EH (cell line): ENCODE measurements at places on chromosomes 4 and X.

DNA sequence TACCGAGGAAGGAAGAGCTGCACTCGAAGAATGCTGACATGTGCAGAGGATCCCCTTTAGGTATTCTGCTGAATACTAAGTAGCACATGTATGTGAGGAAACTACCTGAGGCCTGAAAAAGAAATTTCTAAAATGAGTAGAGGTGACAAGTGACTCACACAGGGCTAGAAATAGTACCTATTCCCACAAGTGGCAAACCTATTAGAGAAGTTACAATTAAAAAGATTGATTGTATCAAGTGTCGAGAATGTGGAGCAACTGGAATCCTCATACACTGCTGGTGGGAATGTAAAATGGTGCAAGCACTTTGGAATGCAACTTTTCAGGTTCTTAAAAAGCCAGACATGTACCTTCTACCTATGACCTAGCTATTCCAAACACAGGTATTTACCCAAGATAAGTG, 47.4 kb downstream of the CCSER1 start:
- DNase-seq = no peak

GRCh38 chr4:72205831-72206230, 174.0 kb downstream of the NPFFR2 start:
- DNase-seq = no peak

GRCh38 chr4:168717847-168718246, 221.0 kb downstream of the PALLD start:
- no peak for DNase-seq

DNA sequence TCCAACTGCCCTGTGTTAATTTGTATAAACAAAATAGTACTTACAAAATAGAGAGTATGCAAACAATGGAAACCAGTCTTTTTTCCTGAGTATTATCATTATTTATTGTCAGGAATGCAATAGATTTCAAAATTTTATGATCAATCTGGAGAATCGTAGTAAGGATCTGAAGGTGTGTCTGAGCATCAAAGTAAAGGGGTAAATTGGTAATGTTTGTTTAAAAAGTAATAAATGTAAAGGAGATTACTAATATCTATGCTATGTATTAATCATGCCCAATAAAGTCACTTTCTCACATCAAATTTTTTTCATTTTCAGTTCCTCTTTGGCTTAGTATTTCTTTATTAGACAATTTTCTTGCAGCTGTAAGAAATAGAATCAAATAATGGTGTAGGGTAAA, 1507.1 kb upstream of the PCDH7 start:
- DNase-seq = no peak

GRCh38 chrX:40300286-40300890, 202.6 kb upstream of the BCOR start:
- DNase-seq = no peak

DNA sequence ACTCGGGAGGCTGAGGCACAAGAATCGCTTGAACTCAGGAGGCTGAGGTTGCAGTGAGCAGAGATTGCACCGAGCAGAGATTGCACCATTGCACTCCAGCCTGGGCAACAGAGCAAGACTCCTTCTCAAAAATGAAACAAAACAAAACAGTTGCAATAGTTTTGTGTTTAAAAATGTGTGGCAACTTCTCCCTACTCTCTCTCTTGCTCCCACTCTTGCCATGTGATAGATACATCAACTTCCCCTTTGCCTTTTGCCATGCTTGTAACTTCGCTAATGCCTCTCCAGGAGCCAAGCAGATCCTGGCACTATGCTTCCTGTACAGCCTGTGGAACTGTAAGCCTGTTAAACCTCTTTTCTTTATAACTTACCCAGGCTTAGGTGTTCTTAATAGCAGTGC, 52.5 kb upstream of the INTU start:
- no peak for DNase-seq

GRCh38 chr4:26044524-26044923, 130.5 kb downstream of the SMIM20 start:
- no peak for DNase-seq

DNA sequence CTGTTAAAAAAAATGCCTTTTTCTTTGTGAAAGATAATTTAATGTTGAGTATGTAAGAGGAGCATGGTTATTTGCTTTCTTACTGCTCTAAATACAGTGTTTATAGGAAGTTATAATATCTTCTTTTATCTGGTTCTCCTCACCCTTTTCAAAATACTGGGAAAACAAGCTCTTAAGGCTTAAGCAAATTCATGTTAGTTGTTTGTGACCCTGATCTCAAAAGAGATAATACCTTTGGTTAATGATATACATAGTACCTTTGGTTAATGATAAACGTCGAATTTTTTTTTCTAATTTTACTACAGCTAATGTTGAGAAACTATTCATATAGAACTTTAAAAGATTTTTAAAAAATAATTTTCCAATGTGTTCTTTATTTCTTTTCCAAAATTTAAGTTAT, 180.1 kb downstream of the RAPGEF2 start:
- DNase-seq = no peak

- no peak for DNase-seq
These were observed 219.9 kb upstream of the PACRGL start for GRCh38 chr4:20480165-20480947.

DNA sequence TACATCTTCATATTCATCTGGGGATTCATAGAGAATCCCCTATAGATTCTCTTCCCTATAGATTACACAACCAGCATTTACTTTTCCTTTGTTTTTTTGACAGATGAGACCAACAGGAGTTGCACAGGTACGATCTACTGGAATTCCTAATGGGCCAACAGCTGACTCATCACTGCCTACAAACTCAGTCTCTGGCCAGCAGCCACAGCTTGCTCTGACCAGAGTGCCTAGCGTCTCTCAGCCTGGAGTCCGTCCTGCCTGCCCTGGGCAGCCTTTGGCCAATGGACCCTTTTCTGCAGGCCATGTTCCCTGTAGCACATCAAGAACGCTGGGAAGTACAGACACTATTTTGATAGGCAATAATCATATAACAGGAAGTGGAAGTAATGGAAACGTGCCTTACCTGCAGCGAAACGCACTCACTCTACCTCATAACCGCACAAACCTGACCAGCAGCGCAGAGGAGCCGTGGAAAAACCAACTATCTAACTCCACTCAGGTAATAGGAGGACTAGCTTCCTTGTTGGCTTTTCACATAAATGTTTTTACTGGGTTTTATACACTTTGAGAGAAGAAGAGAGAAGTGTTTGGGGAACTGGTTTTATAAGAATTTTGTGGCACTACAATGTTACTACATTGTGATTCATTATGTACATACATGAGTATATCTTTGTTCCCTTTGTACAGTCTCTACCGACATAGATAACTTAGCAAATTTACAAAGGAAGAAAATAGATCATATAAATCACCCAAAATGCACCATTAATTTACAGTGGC, 137.2 kb downstream of the DIPK2B start:
- DNase-seq = no peak

DNA sequence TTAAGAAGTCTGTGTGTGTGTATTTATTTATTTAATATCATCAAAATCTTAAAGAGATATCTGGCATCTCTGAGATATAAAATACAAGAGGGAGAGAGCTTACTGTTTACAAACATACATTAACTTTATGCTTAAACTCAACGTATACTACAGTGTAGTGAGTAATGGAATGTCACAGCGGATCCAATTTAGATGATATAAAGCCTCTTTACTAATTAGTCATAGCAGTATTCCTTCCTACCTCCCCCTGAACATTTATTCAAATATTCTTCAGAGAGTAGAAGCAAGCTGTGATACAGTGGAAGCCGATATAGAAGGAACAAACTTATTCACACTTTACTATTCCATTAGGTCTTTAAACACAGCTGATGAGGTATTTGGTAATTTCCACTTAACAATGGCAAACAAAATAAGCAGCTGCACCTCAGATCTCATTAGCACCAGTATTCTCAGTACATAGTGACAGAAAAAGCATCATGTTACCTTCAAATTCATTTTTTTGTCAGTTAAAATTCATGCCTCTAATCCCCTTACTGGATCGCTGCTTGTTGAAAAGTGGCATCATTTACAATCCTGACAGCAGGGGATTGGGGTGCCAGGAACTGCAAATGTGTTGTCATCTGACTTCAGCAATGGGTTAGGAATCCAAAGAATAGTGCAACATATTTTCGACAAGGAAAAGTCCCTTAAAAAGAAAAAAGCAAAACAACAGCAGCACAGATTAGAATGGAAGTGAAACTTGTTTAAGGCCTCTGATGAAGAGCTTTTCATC, 658.7 kb upstream of the EPHA5 start:
- DNase-seq = peak; percentile 21

- DNase-seq = no peak
These were observed 448.0 kb downstream of the NKX6-1 start for GRCh38 chr4:84051089-84051488.

- DNase-seq = no peak
These were observed 7.0 kb downstream of the APBB2 start for GRCh38 chr4:41207291-41207831.

GRCh38 chr4:138177278-138177968, 64.7 kb downstream of the SLC7A11 start:
- DNase-seq = no peak

DNA sequence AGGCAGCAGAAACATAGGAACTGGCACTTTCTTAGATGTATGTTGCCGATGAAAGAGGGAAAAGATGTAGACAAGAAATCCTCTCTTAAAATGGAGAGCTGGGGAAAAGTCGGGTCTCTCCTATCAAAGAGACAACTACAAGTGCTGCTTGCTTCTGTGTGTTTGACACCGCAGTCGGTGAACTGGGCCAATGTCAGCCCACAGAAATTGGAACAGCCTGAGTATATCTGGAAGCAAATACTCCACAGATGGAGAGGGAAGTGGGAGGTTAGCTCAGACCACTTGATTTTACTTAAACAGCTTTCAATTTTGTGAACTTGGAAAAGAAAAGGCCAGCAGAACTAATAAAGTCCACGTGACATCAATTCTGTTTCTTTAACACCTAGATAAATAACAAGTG, 230.9 kb upstream of the FAT1 start:
- no peak for DNase-seq

GRCh38 chrX:109843963-109844751, 111.1 kb upstream of the ACSL4 start:
- peak; percentile 13 for DNase-seq

DNA sequence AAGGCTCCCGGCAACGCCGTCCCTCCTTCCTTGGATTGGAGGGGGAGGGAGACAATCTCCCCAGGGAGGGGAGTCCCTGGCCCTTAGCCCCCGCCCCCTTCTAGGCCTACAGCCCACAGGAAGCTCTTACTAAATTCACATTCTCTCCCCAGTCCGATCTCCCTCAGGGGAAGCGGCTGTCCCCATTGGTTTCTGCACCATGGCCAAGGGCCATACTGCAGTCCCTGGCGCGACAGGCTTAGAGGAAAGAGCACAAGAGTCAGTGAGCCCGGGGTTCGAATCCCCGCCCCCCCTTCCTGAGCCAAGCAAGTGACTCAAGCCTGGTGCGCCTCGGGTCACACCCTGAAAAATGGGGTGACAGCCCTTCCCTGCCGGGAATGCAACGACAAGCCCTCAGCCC, 1.1 kb downstream of the ABLIM2 start:
- DNase-seq = peak; percentile 19

GRCh38 chrX:19628011-19628575, 112.8 kb upstream of the MAP3K15 start:
- DNase-seq = peak; percentile 82

- DNase-seq = no peak
These were observed 2.2 kb downstream of the TECRL start for GRCh38 chr4:64407000-64407399.

- no peak for DNase-seq
These were observed 11.9 kb upstream of the ASIC5 start for GRCh38 chr4:155877971-155878370.

DNA sequence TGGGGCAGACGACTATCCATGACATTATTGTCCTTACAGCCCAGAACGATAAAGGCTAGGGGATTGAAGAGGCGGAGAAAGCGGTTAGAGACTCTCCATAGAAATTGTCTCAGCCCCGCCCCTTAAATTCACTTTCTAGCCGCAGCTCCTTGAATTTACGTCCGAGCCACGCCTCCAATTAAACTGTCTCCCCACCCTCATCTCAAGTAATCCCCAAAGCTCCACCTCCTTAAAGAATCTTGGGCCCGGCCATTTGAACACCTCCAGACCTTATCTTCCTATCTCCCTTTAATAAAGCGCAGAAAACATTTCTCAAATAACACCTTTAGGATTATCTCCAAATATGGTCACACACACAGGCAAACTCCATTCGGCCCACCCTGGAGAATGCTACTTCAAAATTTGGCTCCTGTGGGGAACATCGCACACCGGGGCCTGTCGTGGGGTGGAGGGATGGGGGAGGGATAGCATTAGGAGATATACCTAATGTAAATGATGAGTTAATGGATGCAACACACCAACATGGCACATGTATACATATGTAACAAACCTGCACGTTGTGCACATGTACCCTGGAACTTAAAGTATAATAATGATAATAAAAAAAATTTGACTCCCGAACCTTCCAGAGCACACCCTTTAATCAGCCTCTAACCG, 7.2 kb upstream of the MAGIX start:
- peak; percentile 77 for DNase-seq

DNA sequence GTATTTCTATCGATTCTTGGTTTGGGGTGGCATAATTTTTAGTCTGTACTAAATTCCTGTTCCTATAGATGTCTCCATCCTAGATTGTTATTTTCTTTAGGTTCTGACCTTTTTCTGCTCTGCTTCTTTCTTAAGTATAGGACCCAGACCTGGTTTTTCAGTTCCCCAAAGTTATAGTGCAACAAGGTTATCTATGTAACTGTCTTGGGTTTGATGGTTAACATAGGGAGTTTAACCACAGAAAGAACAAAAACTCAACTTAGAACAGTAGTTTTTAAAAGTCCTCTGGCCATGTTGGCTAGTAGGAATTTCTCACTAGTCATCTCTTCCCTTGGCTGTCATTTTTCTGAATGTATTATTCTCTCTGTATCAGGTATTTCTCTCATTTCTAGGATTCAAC, 38.8 kb upstream of the MAD2L1 start:
- DNase-seq = no peak

GRCh38 chrX:18692541-18692940, 14.9 kb upstream of the PPEF1 start:
- no peak for DNase-seq

GRCh38 chr4:185998791-185999190, 70.2 kb upstream of the TLR3 start:
- DNase-seq = no peak

GRCh38 chrX:96440941-96441340, 243.7 kb upstream of the DIAPH2 start:
- DNase-seq = no peak

- no peak for DNase-seq
These were observed 507.7 kb downstream of the PDHA2 start for GRCh38 chr4:96347582-96347981.

DNA sequence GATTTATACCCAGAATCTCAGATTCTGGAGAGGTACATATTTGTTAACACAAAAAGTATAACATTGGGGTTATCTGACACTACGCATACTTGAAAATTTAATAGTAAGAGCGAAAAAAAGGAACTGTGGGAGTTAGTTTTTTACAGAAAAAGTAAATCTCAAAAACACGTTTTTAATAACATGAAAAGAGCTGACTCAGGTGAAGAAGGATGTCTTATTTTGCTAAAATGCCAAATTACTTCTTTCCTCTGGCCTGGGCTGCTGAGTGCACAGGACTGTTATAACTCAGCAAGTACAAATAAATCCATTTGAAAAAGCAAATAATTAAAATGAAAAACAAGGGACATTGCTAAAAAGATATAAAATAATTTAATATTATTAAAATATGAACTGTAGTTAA, 1322.9 kb downstream of the ARAP2 start:
- no peak for DNase-seq

GRCh38 chr4:108979759-108980158, 216.9 kb upstream of the ETNPPL start:
- DNase-seq = no peak

GRCh38 chr4:13888112-13888511, 260.6 kb upstream of the BOD1L1 start:
- peak; percentile 94 for DNase-seq
